ENCODE measurements at places on chromosomes 7 and 10. TPM values are rescaled to one million over a fixed set of nuclear protein-coding genes. Genes with fewer than 3 reads are reported as not detected.

Gene IL6
- total RNA-seq = not detected

Gene CDH23
- 75.4 TPM for total RNA-seq

Gene MARCHF5
- 39.0 TPM for total RNA-seq

Gene TMEM106B
- total RNA-seq = 105 TPM

Gene GPR15LG
- not detected for total RNA-seq

Gene HOXA10
- total RNA-seq = not detected

Gene C7orf33
- total RNA-seq = 3.6 TPM

Gene MMRN2
- total RNA-seq = 33.5 TPM

Gene SLC29A3
- total RNA-seq = 7.5 TPM

Gene TUBAL3
- 0.49 TPM for total RNA-seq

Gene ADRB1
- 1.6 TPM for total RNA-seq

Gene AMZ1
- total RNA-seq = 0.11 TPM

Gene PRKG1
- 52.7 TPM for total RNA-seq

Gene NEURL1
- 16.8 TPM for total RNA-seq

Gene REPIN1
- 115 TPM for total RNA-seq

Gene GPR141
- total RNA-seq = 1.9 TPM

Gene MMD2
- 5.7 TPM for total RNA-seq

Gene SPDYE6
- not detected for total RNA-seq

Gene TMEM213
- not detected for total RNA-seq

Gene HABP2
- not detected for total RNA-seq

Gene TLX1
- not detected for total RNA-seq

Gene CAMK2B
- 39.1 TPM for total RNA-seq

Gene PTPRE
- 12.6 TPM for total RNA-seq

Gene FAM25G
- not detected for total RNA-seq

Gene EBLN1
- total RNA-seq = not detected

Measured in camera-type eye (tissue), 1 donor.